Bronchial epithelial cell (primary cell): ENCODE measurements at places on chromosomes 2 and 18. TPM values are rescaled to one million over a fixed set of nuclear protein-coding genes. Genes with fewer than 3 reads are reported as not detected.

- DNase-seq: peak; percentile 26
Observed at GRCh38 chr18:6406075-6406909, 8.4 kb downstream of the L3MBTL4 start.

GRCh38 chr18:9048236-9048635, 54.3 kb upstream of the NDUFV2 start:
- DNase-seq: no peak

DNA sequence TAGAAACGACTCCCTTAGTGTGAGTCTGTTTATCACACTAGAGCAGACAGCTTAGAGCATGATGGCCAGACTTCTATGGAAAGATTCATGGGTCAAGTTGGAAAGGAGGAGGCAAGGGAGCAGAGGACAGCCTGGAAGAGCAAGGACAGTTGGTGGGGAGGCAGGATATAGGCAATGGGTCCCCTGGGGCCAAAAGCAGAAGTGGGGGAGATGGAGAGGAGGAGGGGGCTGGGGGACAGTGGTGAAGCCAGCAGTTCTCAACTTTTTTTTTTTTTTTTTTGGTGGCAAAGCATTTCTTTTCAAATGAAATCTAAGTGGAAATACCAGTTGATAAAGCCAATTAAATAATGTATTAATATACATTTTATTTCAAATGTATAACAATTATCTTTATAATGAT, 197.9 kb downstream of the HRH4 start:
- no peak for DNase-seq

CREG2 gene
- total RNA-seq: 0.26 and 0.38 TPM in 2 replicates
